Amygdala (tissue), 56 donors: ENCODE measurements at places on chromosomes 3 and 15.

DNA sequence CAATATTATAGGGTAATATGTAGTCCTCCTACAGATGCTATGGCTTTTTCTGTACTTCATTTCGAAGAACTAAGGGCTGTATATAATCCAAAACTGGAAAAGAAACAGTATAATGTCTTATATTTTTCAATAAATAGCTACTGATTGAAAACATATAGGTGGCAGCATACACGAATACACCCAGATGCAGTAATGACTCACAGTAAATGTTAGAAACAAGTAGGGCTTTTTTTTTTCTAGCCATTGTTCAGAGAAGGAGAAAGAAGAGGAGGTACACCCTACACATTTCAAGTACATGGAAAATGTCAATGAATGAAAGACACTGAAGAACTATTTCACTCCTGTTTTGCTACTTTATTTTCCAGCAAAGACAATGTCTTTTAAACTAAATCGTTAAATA lies 9.4 kb downstream of the DAZL start:
- no peak for DNase-seq

- DNase-seq, result no peak
These were observed 88.0 kb downstream of the GABRG3 start for GRCh38 chr15:27058939-27059338.

- DNase-seq, result peak; percentile 33
These were observed 643 bp downstream of the CDAN1 start for GRCh38 chr15:42736178-42736792.

GRCh38 chr3:168620854-168621253 lies 525.1 kb upstream of the GOLIM4 start:
- DNase-seq, result no peak

DNA sequence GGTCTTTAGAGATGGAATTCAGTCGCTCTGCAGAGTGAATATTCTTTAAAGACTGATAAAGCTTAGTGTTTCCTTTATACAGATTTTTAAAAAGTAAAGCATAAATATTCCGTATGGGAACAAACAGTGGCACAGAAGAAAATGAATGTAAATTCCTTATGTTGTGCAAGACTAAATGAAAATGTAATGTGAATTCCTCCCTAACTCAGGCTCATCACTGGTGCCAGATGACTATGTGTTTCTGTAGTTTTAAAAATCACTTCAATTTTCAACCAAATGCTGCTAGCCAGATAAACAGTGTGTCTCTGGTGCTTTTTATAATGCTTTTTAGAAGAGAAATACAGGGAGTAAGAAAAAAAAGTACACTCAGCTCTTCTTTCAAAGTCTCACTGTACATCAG lies 154.8 kb upstream of the SNTN start:
- no peak for DNase-seq

GRCh38 chr3:16203031-16203430 lies 28.6 kb downstream of the GALNT15 start:
- no peak for DNase-seq

DNA sequence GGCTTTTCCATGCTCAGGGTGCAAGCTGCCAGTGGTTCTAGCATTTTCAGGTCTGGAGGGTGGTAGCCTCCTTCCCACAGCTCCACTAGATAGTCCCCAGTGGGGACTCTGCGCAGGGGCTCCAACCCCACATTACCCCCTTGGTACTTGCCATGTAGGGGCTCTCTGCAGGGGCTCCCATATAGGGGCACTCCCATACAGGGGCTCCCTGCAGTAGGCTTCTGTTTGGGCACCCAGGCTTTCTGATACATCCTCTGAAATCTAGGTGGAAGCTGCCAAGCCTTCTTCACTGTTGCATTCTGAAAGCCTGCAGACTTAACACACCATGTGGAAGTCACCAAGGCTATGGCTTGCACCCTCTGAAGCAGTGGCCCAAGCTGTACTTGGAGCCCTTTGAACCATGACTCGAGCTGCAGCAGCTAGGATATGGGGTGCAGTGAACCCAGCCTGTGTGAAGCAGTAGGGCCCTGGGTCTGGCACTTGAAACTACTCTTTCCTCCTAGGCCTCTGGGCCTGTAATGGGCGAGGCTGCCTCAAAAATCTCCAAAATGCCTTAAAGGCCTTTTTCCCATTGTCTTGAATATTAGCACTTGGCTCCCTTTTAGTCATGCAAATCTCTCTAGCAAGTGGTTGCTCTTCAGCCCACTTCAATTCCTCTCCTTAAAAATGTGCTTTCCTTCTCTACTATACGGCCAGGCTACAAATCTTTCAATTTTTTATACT lies 96.4 kb downstream of the TPRA1 start:
- DNase-seq, result no peak

DNA sequence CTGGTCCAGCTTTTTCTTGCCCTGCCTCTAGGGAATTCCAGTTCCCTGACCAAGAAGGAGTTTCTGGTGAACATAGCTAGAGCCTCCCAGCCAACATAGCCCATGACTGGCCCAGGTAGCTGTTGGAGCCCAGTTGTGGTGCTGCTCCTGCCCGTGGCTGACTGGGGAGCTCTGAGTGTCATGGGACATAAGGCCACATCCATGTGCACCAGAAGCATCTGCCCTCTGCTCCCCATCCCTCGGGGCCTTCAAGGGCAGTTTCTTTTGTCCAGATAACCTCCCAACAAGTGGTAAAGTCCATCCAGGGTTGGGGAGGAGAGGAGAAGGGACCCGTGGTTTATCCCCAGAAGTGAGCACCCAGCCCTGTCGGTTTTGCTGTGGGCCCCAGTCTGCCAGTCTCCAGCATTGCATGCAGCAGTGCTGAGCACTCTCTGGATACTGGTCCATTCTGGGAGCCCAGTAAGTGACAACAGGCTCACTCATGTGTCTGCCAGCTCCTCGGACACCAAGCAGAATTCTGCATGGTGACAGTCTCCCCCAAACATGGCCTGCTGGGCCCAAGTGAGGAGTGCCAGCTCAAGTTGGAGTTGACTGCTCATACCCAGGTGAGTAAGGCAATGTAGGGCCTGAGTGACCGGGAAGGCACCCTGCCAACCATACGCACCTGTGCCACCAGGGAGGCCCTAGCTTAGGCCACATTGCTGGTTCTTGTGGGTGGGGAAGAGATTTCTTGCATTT lies 28.8 kb downstream of the ACAA1 start:
- DNase-seq, result no peak

DNA sequence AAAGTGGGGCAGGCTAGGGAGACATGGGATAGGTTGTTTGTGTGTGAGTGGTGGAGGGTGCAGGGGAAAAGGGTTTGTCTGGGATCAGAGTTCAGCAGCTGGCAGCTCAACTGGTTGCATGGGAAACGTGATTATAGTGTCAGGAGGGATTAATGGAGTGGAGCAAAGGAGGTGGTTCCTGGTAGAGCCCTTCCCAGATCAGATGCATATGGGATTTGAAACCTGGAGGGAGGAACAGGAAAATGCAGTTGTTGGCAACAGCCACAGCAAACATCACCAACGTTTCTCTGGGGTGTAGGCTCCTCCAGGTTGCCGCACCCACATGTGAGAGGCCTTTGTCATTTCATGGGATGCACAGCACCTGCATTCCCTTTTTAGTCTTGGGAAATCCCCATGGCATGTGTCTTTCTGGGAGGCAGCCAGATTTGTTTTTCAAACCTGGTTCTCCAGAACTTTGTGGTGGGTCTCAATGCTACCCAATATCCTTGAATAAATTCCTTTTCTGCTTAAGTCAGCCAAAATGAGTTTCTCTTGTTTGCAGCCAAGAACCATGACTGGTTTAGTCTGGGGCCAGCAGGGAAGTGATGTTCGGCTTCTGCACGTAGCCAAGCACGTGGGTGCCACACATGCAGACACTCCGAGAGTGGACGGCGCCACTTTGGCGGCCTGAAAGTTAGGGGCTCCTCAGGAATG lies 61.3 kb downstream of the BDH1 start:
- DNase-seq, result no peak

GRCh38 chr15:68271854-68272471 lies 5.6 kb upstream of the FEM1B start:
- no peak for DNase-seq

DNA sequence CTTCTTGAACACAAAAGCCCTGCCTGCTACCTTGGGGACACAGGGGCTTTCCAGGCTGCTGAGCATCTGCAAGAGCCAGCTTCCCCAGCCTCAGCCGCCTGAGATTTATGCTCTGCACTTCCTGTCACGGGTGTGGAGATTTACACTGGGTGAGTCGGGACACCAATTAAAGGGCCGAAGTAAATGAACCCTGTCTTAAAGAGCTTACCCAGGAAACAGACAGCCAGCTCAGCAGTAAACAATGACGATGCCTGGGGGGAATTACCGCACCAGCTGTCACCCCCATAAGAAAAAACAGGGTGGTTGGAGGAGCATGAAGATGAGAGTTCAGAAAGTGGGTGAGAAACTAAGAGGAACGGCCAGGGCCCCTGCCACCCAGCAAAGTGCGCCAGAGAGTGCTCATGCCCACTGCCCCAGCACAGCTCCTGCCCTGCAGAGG lies 37.5 kb upstream of the IQSEC1 start:
- DNase-seq, result no peak

DNA sequence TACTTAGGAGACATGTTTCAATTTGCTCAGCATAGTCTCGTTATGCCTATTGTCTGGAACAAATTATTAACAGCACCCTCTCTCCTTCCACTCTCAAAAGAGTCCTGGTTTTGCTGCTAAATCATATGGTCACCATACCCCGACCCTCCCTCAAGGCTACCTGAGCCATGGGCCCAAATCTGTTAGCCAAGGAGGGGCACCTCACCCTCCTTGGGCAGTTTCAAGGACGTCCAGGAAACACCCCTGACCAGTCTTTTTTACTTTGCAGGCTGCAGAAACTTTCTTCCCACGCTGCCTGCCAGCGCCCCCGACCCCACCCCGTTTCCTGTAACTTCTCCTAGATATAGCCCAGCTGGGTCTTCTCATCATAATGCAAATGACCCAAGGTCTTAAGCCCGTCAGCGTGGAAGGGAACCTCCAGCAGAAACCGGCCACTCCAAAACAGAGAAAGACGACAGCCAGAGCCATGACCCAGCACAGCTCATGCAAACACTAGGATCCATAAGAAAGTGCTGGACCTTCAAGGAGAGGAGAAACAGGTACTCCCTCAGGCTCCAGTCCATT lies 62.3 kb downstream of the ADCY5 start:
- no peak for DNase-seq

GRCh38 chr3:112619295-112619694 lies 21.6 kb downstream of the CCDC80 start:
- no peak for DNase-seq

DNA sequence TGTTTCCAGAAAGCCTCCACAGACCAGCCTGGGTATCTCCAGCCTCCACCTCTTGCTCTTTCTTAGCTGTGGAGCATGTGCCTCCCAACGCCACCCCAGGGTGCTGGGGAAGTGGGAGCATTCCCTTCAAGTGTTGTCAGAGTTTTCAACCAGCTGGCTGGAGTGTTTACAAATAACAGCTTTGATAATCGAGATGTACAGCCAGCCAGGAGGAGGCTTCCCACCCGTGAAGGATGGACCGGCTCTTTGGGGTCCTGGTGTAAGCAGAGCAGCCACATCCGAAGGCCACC lies 8.5 kb upstream of the OXTR start:
- no peak for DNase-seq

DNA sequence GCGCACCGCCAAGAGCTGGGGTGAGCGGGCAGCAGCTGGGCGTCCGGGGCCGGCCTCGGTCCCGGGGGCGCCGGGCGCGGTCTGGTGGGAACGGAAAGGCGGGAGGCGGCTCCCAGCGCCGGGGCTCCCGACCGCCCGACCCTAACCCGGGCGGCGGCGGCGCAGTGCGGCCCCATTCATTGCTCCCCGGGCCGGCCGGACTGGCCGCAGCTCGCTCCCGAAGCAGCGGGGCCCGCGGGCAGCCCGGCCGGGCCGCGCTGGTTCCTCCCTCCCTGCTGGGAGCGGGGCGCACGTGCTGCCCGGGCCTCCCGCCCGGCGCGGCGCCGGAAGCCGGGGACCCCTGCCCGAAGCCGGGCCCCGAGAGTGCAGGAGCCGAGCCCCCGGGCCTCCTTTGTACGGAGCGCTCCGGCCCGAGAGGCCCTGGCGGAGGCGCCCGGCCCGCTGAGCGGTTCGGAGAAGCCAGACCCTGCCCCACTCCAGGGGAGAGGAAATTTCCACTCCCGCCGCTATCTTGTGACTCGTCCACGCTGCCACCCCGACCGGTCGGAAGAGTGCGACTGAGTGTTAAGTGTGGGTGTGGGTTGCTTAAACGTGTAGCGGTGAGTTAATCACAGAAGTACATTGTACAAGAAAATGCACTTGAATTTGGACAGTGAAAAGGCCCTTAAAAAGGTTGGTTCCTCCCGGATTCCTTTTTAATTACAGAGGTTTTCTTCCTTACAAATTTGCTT lies 613 bp downstream of the ATP1B3 start:
- peak; percentile 51 for DNase-seq

- no peak for DNase-seq
These were observed 491.1 kb downstream of the FHIT start for GRCh38 chr3:60760145-60760544.

DNA sequence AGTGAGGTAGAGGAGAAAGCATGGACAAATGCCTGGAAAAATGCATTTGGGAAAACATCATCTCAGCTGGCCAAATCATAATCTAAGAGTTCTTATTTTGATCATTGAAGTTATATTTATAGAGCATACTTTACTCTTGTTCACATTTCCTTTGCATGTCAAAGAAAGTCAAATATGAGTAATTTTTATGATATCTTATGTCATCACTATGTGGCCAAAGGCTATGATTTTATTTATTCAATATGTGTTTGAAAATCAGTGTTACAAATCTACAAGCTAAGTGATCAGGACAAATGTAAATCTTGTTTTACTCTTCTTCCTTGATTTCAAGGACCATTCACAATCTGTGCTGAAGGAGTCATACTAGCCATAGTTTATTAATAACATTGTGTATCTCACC lies 237.2 kb upstream of the DPH6 start:
- DNase-seq, result no peak

DNA sequence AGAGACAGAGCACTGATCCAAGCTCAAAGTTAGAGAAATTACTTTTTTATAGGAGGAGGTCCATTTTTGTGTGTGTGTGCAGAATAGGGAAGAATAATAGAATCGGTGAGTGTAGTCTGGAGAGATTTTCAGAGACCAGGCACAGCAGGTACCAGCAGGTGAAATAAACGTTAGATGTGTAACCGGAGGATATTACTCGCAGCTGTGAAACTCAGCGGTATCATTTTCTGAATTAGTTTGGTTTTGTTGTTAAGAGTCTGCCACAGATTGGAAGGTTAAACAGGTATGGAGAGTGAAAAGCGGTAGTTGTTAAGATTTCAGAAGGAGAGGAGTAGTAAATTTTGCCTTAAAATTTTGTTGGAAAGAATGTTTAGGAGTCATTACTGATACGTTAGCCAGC lies 69.9 kb downstream of the RGMA start:
- DNase-seq, result no peak

- no peak for DNase-seq
These were observed 16.3 kb upstream of the CRTC3 start for GRCh38 chr15:90513448-90513847.

- DNase-seq, result no peak
These were observed 250.0 kb upstream of the SLCO3A1 start for GRCh38 chr15:91603384-91604080.
